ENCODE measurements at places on chromosomes 16 and 17.

- no peak for DNase-seq
These were observed 1.6 kb upstream of the TMEM220 start for GRCh38 chr17:10731408-10731879.

- no peak for DNase-seq
These were observed 18.1 kb upstream of the MAF start for GRCh38 chr16:79618692-79619050.

DNA sequence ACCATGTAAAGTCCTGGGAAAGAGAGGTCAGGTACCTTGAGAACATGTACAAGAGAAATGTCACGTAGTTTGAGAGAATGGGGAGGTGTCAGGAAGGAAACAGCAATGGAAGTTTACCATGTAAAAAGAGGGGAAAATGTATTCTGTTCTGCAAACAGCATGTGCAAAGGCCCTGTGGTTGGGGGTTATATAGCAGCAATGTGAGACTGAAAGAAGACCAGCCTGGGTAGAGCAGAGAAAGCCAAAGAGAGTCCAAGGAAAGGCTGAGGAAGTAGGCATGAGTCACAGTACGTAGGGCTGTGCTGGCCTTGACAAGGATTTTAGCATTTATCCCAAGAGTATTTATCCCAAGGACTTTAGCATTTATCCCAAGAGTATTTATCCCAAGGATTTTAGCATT, 141.3 kb upstream of the CACNG3 start:
- no peak for DNase-seq

DNA sequence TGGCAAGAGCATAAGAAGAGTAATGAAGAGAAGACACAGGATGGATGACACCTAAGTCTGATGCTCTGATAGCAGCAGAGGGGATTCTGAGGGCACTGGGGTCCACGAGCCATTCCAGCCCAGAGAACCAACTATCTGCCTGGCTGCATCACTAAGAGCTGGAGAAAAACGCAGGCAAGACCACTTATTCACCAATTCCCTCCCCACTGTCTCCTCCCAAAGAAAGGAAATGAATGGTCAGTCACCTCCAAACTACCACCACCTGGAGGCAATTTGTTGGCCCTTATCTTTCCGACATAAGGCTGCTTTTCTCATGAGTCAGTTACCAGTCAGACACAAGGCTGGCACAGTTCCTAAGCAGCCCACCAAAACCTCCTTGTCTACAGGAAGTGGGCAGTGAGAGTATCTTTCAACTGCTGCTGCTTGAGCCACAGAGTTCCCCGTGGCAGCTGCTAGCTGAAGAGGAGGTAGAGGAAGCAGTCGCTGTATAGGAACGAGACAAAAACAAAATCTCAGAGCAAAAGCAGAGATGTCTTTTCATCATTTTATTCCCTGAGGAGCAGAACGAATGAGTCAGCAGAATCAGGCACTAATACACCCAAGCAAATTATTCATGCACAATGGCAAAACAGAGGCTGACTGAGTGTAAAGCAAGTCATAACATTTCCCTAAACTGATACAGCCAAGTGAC, 111.1 kb downstream of the SMG6 start:
- no peak for DNase-seq

DNA sequence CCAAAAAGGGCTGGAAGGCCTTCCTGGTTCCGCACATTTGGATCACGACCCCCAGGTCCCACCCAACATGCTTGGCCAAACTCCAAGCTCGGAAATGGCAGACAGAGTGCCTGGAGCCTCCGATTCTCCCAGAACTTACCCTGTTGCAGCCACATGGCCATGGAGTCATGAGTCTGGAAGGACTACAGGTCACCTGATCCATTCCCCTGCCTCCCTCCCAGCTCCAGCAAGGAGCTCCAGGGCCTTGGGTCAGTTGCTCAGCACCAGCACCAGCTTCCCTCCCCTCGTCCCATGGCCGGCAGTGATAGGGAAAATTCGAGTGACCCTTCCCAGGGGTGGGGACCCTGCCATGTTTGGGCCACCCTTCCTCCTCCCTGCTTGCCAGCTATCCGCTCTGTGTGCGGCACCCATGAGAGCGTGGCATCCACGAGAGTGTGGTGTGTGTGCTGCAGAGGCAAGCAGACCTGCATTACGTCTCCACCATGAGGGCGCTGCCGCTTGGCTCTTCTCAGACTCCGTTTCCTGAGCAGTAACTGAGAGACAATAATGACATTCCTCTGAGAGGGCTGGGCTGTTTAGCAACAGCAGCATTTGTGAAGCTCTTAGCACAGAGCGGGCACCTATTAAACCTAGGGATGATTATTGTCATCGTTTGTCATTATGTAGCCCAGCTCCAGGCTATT, 21.3 kb upstream of the RPL38 start:
- DNase-seq: no peak

- DNase-seq: no peak
These were observed 395.8 kb downstream of the NPIPA8 start for GRCh38 chr16:17940584-17941364.

DNA sequence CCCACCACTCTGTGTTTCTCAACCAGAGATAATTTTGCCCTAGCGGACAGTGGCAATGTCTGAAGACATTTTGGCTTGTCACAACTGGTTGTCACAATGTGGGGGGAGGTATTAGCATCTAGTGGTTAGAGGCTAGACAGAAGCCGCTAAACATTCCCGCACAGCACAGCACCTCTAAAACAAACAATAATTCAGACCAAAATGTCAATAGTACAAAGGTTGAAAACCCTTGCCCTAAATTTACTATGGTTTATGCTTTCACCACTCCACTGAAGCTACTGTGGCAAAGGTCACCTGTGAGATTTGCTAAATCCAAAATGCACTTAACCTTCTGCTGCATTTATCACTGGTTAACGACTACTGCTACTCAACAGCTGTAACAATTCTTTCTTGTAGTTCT, 14.1 kb downstream of the NUP88 start:
- DNase-seq: no peak

DNA sequence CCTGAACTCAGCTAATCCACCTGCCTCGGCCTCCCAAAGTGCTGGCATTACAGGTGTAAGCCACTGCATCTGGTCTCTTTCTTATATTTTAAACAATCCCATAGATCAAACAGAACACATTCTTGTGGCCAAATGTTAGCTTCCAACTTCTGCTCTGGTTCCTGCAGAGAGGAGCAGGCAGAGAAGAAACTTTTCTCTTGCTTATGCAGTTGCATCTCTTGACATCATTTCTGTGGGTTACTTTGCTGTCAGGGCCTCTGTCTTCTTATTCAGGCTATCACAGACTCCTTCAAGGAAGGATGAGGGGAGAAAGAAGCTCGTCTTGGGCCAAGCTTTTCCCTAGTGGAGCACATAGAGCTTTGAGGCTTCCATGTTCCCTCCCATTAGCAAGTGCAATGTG, 7.8 kb downstream of the HSD17B2 start:
- DNase-seq: no peak

DNA sequence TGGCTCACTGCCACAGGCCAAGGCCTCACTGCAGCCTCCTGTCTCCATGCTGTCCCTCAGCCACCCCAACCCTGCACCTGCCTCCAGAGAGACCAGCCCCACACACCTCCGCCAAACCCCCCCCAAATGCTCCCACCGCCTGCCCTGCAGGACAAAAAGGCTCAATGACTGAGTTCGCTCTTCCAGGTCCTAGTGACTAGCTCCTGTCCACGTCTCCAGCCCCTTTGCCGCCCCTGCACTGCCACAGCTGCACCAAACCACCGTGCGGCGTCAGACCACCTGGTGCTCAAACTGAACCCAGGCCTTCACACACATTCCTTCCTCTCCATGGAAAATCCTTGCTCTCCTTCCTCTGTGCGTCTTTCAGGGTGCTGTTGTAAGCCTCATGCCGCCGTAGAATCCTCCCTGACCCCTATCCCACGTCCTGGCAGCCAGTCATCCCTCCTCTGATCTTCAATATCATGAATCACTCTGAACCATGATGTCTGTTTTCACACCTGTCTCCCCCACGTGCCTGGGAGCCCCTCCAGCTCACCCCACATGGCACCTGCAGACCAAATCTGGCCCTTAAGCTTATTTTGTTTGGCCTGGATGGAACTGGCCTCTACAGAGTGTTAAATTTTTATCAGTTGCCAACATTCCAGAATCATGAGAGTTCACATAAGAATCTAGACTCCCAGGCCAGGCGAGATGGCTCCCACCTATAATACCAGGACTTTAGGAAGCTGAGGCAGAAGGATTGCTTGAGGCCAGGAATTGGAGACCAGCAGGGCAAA, 4.3 kb upstream of the GSG1L start:
- no peak for DNase-seq

GRCh38 chr16:85736921-85737320, 14.0 kb downstream of the C16orf74 start:
- DNase-seq: no peak

GRCh38 chr17:66747578-66748275, 87.2 kb upstream of the CACNG5 start:
- no peak for DNase-seq
